ENCODE measurements at places on chromosomes 7 and 10.

DNA sequence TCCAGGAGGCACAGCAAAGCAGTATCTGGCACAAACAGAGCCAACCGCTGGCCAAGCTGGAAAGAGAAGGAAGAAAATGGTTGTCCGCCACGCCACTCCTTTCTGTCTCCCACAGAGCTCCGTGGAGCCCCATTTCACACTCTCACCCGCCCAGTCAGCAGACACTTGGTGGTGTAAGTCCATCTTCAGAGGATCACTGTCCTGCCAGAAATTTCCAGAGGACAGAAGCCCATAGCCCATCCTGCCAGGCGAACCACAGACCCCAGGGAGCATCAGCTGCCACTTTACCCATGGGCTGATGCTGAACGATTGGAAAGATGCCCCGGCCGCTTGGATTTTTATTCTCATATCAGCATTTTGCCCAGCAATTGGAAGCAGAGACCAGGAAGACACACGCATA, 144.7 kb upstream of the LYZL2 start:
- no peak for DNase-seq

GRCh38 chr7:122750389-122750788, 47.7 kb upstream of the RNF148 start:
- no peak for DNase-seq

DNA sequence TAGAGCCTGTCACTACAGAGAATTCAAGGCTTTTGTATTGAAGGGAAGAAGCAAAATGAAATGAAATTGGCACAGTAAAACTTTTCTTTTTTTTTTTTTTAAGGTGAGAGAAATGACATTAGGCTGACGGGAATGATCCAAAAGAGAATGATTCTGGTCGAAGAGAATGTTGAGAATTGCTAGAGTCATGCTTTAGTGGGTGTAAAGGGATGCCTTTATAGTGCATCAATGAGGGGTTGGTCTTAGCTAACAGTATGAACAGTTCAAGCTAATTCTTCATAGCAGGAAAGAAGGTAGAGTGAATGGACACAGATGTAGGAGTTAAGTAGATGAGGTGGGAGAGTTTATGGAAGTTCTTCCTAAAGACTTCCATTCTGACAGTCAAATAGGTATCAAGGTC, 32.3 kb upstream of the LSM8 start:
- no peak for DNase-seq

- peak; percentile 54 for DNase-seq
Observed at GRCh38 chr7:81469869-81470723, 299.8 kb downstream of the HGF start.

DNA sequence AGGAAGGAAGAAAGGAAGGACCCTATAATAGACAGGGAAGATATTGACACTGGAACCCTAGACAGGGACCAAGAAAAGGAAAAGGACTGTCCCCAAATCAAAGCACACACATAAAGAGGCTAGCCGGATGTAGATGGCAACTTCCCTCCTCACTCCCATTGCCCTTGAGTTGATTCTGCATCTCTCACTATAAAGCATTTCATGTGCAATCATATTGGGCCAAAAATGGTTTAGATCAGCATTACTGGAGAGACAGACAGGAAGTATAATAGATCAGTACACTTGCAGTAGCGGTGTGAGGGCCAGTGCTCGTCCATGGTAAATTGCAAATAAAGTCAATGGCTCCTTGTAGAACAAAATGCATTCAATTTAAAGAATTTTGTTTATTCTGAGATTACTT, 8.4 kb downstream of the IFIT3 start:
- DNase-seq, result no peak

GRCh38 chr7:5662828-5663227, 118.6 kb downstream of the RNF216 start:
- DNase-seq, result no peak

DNA sequence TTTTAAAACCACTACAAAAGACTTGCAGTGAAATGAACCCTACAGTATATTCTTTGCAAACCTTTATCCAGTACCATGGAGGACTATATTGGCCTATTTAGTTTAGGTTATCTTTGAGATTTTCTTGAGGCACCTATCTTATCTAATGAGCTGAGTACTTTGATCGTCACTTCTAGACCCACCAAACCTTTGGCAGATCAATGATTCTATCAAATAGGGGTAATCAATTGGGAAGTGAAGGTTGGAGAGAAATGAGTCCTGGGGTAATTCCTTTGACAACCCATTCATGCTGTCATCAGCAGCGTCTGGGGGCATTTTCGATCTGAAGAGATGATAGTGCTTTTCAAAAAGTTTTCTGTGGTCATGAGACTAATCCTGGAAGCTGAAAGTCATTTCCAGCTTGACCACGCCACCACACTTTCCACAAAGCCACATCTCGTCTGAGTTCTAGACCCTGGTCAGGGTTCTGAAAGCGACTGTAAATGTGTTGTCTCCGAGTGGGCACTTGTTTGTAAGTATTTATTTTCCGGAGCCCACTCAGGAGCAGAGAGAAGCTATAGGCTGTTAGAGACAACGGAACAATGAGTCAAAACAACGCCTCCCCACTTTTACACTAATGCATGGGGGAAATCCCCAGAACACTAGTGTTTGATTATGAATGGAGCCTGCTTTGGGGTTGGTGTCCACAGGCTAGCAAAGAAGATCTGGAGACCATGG, 4.8 kb downstream of the EGR2 start:
- DNase-seq, result no peak

- DNase-seq, result no peak
Observed at GRCh38 chr10:10418387-10418786, 599.3 kb upstream of the CELF2 start.

- DNase-seq, result no peak
Observed at GRCh38 chr10:48430402-48430993, 124.0 kb downstream of the MAPK8 start.

- DNase-seq, result no peak
Observed at GRCh38 chr10:97128516-97129154, 57.1 kb downstream of the SLIT1 start.

- DNase-seq, result no peak
Observed at GRCh38 chr7:102828286-102828685, 79.5 kb downstream of the FAM185A start.

GRCh38 chr7:86295526-86295925, 348.2 kb upstream of the GRM3 start:
- DNase-seq, result no peak

- peak; percentile 63 for DNase-seq
Observed at GRCh38 chr10:114631666-114632417, 26.2 kb downstream of the ABLIM1 start.

- no peak for DNase-seq
Observed at GRCh38 chr10:110414548-110415309, 83.0 kb upstream of the DUSP5 start.

GRCh38 chr10:31769564-31769963, 159.1 kb downstream of the ARHGAP12 start:
- DNase-seq, result no peak

GRCh38 chr10:124713679-124714255, 30.4 kb downstream of the FAM53B start:
- no peak for DNase-seq

DNA sequence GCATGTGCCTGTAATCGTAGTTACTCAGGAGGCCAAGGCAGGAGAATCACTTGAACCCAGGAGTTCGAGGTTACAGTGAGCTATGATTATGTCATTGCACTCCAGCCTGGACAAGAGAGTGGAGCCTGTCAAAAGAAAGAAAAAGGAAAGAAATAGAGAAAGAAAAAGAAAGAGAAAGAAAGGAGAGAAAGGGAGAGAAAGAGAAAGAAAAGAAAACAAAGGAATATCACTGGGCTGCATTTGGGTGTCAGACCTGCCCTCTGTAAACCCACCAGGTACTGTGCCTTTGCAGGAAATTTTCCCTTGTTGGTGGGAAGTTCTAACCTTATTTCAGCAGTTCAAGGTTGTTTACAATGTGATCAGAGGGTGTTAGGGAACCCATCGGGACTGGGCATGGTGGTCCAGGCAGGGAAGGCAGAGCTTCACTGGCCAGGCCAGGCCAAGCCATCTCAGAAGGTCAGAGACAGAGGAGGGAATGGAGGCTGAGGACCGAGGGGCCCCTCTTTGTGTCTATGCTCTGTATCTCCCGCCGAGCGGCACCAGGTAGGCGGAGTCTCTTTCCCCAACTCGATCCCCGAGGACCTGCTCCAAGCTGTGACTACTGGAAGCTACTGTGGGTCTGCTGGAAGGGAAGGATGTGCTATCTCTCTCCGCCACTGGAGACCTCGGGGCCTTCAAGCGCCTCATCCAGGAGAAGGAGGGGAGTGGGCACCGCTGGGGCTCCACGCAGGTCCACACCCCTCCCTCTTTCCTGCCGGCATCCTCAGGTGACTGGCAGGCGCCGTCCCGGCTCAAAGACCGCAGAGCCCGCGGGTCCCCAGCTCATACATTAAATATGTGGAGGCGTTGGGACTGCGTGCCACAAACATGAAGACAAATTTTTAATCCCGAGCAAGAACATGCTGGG, 15.2 kb upstream of the KAZALD1 start:
- no peak for DNase-seq

GRCh38 chr7:64849924-64850499, 53.1 kb upstream of the ZNF273 start:
- no peak for DNase-seq

- DNase-seq, result no peak
Observed at GRCh38 chr7:115552766-115553165, 477.8 kb downstream of the TFEC start.

GRCh38 chr10:123009105-123009820, 457 bp downstream of the ACADSB start:
- DNase-seq, result peak; percentile 52

DNA sequence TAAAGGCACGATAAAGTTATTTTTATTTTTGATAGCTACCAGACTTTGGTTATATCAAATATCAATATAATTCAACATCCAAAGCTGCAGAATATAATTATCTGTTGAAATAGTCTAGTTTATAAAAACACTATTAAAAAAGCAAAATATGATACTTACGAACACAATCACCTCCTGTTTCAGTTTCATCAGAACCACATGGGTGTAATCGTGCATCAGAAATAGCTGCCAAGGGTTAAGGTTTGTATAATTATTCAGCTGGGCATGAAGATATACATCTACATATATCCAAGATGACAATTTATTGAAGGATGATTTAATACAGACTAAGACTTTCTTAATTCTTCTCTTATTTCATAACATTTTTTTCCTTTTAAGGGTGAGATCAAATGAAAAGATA, 20.3 kb downstream of the VWDE start:
- DNase-seq, result no peak

GRCh38 chr7:148286150-148286549, 304.4 kb upstream of the C7orf33 start:
- DNase-seq, result no peak

GRCh38 chr7:84009782-84010181, 184.8 kb downstream of the SEMA3A start:
- DNase-seq, result no peak

- DNase-seq, result no peak
Observed at GRCh38 chr10:58070956-58071355, 196.7 kb downstream of the IPMK start.

DNA sequence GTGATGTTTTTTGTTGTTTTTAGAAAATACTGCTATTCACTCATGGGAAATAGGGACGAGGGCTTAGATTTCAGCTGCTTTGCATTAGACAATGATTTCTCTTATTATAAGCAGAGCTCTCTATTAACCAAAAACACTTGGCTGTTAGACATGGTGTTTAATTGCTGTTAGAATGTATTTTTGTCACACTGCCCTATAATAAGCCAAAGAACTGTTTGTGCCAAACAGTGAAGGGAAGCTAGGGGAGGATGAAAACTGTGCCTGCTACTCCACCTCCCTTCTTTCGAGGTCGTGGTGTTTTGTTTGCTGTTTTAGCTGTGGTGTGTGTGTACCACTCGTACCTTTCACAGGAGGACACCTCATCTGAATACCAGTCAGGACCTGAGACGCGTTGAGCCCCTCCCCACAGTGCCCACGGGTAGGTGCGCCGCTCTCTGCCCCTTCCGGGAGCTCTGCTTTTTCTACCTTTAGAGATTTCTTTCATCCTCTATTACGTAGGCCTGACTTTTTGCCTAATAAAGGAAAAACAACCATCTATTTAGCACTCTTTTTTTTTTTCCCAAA, 57.9 kb downstream of the CUX1 start:
- DNase-seq, result no peak

DNA sequence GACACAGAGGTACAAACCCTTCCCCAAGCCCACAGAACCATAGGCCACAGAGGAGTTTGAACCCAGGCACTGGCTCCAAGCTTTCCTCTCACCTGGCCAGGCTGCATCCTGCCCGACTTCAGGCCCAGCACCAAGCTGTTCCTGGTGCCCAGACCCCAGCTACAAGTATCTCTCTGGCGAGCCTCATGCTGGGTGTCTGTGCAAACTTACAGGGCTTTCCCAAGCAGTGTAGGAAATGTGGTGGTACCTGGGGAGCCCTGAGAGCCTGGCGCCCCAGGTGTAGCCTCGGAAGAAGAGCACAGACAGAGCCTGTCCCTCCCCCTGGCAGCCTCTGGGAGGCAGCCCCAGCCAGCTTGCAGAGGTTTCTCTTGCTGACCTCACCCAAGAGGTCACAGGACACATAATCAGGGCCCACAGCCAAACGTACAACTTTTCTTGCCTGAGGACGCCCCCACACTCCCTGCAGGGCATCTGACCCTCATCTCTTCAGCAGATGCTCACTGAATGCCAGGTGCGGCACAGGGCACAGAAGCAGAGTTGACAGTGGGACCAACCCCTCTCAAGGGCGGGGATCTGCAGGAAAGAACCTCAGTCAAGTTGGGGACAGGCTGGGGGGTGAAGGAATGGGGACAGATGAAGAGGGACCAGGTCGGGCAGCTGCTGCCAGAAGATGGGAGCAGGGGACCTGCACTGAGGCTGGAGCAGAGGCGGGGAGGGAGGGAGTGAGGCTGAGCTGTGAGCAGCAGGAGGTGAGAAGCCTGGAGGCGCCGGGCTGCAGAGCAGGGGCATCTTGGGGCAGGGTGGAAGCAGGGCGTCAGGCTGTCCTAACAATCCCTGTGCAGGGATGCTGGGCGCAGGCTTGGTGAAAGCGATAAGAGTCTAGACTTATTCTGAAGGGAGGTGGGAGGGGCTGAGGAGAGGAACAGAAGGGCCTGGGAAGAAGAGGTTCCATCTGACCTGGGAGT, 16.3 kb upstream of the MYL7 start:
- no peak for DNase-seq

- DNase-seq, result no peak
Observed at GRCh38 chr10:72390764-72391163, 36.0 kb upstream of the DNAJB12 start.

GRCh38 chr10:12027539-12027938, 15.1 kb downstream of the UPF2 start:
- DNase-seq, result no peak

GRCh38 chr10:95650232-95650631, 6.3 kb downstream of the ALDH18A1 start:
- DNase-seq, result no peak
